ENCODE measurements at places on chromosomes 1 and 21.

- no peaks in the 10 kb centered on the region for H3K4me1 ChIP-seq
- no peak overlapping the region for H3K4me3 ChIP-seq
- H3K36me3 ChIP-seq = no peaks in the 10 kb centered on the region
- no peak for DNase-seq
- H3K27me3 ChIP-seq = no peaks in the 10 kb centered on the region
These were observed 54.6 kb downstream of the NTNG1 start for GRCh38 chr1:107195476-107195875.

DNA sequence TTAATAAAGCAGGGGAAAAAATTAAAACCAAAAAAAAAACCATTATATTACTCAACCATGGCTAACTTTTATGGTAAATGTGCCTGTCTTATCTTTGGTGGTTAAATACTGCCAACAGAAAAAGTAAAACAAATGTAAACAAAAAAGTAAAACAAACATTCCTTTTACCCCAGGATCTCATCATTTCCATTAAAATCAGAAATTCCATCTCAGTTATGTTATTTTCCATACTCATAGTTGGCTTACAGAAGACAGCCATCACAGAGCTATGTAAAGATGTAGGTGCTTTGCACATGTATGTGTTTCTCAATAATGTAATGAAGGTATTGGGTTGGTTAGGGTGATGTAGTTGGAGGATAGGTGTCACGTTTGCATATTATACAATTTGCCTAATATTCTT lies 185.0 kb downstream of the KCNK2 start:
- no peak for DNase-seq
- H3K27ac ChIP-seq = no peak overlapping the region
- no peaks in the 10 kb centered on the region for H3K4me1 ChIP-seq
- no peaks in the 10 kb centered on the region for H3K27me3 ChIP-seq

DNA sequence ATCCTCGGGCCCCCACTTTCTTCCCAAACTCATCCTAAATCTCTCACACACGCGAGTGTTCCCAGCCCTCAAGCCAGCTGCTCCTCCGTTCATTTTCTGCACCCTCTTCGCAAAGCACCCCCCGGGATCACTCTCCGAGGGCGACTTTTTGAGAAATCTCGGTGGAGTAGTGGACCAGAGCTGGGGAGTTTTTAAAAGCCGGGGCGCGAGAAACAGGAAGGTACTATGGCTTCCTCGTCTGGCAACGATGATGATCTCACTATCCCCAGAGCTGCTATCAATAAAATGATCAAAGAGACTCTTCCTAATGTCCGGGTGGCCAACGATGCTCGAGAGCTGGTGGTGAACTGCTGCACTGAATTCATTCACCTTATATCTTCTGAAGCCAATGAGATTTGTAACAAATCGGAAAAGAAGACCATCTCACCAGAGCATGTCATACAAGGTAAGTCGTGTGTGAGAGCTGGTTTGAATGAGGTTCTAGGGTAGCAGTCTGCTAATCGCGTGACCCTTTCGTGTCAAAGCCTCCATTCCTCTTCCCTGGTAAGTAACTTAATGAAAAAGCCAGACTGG lies 800 bp downstream of the DR1 start:
- peak; percentile 82 for DNase-seq
- H3K36me3 ChIP-seq = peaks cover 34% of the 10 kb centered on the region

DNA sequence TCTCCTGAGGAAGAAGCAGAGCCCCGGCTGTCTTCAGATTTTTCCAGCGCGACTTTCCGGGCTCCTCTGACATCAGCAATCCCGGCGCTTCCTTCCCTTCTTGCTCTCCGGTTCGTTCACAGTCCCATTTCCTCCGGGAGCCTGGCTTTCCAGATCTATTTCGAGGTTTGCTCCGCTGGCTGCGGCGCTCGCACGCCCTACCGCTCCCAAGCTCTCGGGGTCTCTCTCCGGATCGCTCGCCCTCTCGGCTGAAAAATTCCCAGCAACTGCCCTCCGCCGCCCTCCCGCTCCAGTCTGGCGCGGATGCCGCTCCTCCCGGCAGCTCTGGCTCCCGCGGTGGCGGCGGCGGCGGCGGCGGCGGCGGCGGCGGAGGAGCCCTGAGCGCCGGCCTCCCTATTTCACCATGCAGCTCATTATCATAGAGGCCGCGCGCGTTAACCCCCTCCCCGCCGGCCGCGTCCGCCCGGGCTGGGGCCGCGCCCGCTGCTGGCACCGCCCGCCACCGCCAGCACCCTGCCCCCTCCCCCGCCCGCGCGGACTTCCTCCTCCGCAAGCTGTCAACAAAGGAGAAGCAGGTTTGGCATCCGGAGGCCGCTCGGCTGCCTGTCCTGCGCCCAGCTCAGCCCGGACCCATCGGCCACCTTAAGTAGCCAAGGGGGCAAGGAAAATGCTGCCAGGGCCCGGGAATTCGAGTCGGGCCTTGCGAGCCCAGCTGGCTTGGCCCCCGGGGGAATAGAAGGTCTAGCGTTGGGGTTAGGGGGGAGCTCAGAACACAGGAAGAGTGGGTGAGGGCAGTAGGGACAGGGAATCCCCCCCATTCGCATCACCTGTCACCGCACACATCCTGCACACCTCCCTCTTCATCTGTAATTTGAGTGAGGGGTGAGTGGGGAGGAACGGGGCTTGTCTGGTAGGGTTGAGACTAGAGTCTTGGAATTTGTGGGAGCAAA lies at the start of gene PLXNA2:
TSS of gene PLXNA2 (minus strand) at position 418 of the 950 bp plus-strand sequence. CDS start 26,462 bp downstream, outside the sequence.
- H3K36me3 ChIP-seq = no peaks in the 10 kb centered on the region
- no peak within 1 kb of the TSS for H3K27ac ChIP-seq
- peak within 1 kb of the TSS; percentile 85 for H3K4me3 ChIP-seq
- H3K4me1 ChIP-seq = peaks cover 11% of the 10 kb centered on the region
- peak; percentile 88 for DNase-seq

- no peaks in the 10 kb centered on the region for H3K36me3 ChIP-seq
- H3K4me3 ChIP-seq = no peak overlapping the region
- peaks cover 2% of the 10 kb centered on the region for H3K27me3 ChIP-seq
- H3K27ac ChIP-seq = no peak overlapping the region
- DNase-seq = no peak
These were observed 63.9 kb downstream of the LAMC2 start for GRCh38 chr1:183249941-183250452.

- no peaks in the 10 kb centered on the region for H3K27me3 ChIP-seq
- H3K36me3 ChIP-seq = no peaks in the 10 kb centered on the region
- no peaks in the 10 kb centered on the region for H3K4me1 ChIP-seq
- no peak overlapping the region for H3K4me3 ChIP-seq
- H3K27ac ChIP-seq = no peak overlapping the region
These were observed 29.6 kb downstream of the DISP1 start for GRCh38 chr1:222844411-222844779.

GRCh38 chr21:42746593-42747275 lies 93.3 kb downstream of the PDE9A start:
- no peaks in the 10 kb centered on the region for H3K27me3 ChIP-seq
- H3K27ac ChIP-seq = peak overlapping the region; percentile 91
- H3K4me1 ChIP-seq = peaks cover 13% of the 10 kb centered on the region
- peak overlapping the region; percentile 72 for H3K4me3 ChIP-seq
- DNase-seq = peak; percentile 82

- peaks cover 5% of the 10 kb centered on the region for H3K27me3 ChIP-seq
- H3K4me3 ChIP-seq = no peak overlapping the region
- no peaks in the 10 kb centered on the region for H3K4me1 ChIP-seq
- H3K36me3 ChIP-seq = no peaks in the 10 kb centered on the region
- H3K27ac ChIP-seq = no peak overlapping the region
These were observed 61.4 kb downstream of the RNASEL start for GRCh38 chr1:182527680-182528079.

DNA sequence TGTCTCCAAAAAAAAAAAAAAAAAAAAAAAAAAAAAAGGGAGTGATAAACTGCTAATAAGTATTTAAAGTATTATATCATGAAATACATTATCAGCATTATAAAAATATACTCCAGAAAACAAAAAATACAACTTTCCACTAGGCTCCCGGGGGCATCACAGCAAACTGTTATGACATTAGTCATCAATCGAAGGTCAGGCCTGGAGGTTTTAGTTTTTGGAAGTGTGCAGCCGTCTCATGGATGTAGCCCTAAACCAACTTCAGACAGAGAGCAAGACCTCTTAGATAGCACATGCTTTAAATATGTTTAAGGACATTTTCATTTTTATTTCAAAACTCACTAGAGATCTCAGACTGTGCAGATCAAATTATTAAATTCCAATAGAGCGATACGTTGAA lies 106.3 kb downstream of the RERE start:
- H3K4me1 ChIP-seq = peaks cover 23% of the 10 kb centered on the region
- DNase-seq = no peak
- H3K4me3 ChIP-seq = no peak overlapping the region

DNA sequence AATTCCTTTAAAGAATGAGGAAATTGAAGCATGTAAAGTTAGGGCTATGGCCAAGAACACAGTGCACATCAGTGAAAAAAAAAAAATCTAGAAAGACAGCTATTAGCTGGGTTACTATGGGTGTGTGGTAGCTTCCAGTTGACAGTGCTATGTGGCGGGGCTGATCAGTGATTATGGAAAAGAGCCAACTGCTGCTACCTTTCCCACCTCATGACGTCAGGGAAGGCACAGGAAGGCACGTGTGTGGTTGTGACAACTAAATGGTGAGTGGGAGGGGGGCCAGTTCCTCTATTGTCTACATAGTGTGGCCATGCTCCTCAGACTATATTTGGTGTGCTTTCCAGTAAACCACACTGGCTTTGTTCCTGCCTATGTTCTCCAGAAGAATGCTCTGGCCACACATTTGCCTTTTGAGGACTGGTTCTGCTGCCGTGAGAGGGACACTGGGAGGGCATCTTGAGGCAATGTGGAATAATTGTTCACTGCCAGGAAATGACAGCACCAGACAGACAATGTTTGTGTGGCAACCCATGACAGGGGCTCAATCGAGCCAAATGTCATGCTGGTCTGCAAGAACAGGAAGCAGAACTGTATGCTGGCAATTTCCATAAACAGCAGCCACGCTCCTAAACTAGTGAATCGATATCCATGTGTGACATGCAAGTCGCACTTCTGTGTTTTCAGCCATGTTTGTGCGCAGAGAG lies 3.0 kb upstream of the SDE2 start:
- H3K4me1 ChIP-seq = peaks cover 34% of the 10 kb centered on the region
- H3K27ac ChIP-seq = peak overlapping the region; percentile 92
- no peaks in the 10 kb centered on the region for H3K27me3 ChIP-seq
- peak overlapping the region; percentile 50 for H3K4me3 ChIP-seq

DNA sequence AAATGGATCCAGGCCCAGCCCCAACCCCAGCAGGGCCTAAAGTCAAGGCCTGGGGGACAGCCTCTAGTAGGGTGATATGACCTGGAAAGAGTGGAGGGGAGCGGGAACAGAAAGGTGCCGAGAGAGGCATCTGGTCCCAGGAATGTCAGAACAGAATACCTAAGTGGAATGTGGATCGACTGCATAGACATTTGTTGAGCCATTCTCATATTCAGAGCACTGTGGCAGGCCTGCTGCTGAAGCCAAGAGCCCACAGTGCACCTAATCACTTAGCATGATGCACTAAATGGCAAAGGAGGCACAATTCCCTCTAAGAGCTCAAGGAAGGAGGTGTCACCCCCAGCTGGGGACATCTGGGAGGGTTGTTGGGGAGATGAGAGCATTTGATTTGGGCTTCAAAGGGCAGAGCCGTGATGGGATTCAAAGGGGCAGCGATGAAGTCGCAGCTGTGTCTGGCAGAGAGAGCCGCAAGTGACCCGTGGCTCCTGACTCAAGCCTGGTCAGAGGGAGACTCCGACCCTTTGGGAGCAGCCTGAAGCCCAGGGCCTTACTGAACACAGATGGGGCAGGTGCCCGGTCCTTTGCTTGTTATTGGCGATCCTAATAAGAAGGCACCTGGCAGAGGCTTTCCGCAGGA lies 8.6 kb upstream of the PKP1 start:
- H3K27me3 ChIP-seq = peaks cover 2% of the 10 kb centered on the region
- no peak for DNase-seq
- H3K4me3 ChIP-seq = no peak overlapping the region
- H3K27ac ChIP-seq = no peak overlapping the region
- no peaks in the 10 kb centered on the region for H3K4me1 ChIP-seq
- H3K36me3 ChIP-seq = no peaks in the 10 kb centered on the region

DNA sequence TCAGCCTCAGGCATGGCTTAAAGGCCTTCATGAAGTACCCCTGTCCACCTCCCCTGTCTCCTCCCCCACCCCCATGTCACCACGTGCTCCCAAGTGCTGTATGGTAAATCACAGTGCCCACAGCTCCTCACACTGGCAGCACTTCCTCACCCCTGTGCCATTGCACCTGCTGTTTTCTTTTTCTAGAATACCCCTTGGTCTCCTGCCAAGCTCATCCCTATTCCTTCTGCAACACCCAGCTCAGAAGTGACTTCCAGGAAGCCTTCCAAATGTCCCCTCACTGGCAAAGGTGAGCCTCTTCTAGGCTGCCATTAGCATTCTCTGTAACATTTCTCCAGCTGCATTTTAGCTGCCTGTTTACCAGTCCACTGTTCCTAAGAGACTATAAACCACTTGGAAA lies 9.4 kb downstream of the AKNAD1 start:
- no peak overlapping the region for H3K4me3 ChIP-seq
- H3K36me3 ChIP-seq = no peaks in the 10 kb centered on the region
- DNase-seq = no peak
- H3K27ac ChIP-seq = no peak overlapping the region

DNA sequence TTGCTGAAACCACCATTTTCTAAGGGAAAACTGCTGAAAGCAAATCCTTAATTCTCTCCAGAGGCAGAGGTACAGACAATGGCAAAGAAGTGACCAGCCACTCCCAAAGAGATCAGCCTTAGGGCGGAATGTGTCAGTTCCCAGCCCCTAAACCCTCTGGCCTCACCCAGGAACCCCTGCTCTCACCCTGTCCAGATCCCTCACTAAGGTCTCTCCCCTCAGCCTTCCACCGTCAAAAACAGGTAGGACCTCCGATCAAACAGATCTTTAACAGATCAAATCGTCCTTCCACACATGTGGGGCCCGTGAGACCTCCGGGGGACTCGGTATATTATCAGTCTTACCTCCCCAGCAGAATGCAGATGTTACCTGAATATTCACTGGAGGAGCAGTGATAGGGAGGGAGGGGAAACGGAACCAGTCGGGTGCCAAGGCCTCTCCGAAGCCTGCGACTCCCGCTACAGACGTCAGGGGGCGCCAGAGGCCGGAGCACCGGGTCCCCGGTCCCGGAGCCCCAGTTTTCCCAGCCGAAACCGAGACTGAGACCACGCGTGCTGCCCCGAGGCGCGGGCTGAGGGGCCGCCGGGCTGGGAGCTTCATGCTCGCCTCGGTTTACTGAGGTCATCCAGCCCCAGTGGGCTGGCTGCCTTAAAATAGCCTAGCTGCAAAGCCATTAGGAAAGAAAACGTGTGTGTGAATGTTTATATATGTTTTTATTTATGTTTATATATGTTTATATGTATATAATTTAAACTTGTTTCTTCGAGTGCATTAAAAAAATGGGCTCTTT lies 23.6 kb downstream of the GPA33 start:
- H3K27ac ChIP-seq = no peak overlapping the region
- DNase-seq = peak; percentile 94
- H3K36me3 ChIP-seq = no peaks in the 10 kb centered on the region
- H3K4me1 ChIP-seq = no peaks in the 10 kb centered on the region

- H3K36me3 ChIP-seq = no peaks in the 10 kb centered on the region
- DNase-seq = no peak
- H3K4me3 ChIP-seq = no peak overlapping the region
- H3K4me1 ChIP-seq = no peaks in the 10 kb centered on the region
These were observed 2.1 kb downstream of the MEGF6 start for GRCh38 chr1:3609016-3609768.
